ENCODE measurements at places on chromosomes 7 and 10. TPM values are rescaled to one million over a fixed set of nuclear protein-coding genes. Genes with fewer than 3 reads are reported as not detected.

Gene TMEM273
- total RNA-seq, result 12.2 TPM

GRCh38 chr10:122990278-122990677 is 10.1 kb downstream of the PSTK start:
- DNase-seq, result no peak

DNA sequence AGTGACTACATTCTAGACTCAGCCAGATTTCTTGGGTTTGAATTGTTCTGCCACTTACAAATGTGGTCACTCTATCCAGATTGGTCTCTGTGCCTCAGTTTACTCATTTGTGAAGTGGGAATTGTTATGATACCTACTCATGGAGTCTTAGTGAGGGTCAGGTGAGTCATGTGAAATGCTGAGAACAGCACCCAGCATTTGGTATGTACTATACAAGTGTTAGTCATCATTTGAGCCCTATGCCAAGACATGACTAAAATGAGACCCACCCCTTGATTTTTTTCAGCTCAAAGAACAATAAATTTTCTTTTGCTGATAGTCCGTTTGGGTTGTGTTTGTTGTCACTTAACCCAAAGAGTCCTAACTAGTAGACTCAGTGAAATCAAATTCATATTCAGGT is 92.8 kb downstream of the CHN2 start:
- no peak for DNase-seq

- DNase-seq, result no peak
Observed at GRCh38 chr7:154679379-154680053, 323.4 kb downstream of the PAXIP1 start.

DNA sequence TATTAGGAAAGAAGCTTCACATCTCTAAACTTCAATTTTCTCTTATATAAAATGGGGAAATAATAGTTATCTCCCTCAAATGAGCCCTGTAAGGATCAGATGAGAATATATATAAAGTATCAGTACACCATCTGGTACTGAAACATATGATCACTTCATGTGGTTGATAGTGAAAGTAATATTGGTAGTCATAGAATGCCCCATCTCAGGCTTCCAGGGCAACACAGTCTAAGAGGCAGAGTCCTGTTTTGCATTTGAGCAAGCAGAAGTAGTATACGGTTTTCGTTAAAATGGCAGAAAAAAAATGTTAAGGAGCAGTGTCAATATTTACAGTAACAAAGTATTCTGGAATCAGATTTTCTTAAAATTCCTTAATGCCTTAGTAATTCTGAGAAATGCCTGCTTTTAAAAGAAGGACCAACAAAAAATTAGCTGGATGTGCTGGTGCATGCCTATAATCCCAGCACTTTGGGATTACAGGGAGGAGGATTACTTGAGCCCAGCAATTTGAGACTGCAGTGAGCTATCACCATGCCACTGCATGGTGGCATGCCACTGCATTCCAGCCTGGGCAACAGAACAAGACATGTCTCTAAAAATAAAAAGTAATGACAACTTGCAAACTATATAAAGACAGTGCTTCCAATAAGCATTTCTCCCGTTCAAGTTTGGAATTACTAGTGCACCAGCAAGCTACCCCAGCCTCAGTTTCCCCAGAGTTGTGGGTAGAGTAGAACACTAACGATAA is 19.8 kb downstream of the KBTBD2 start:
- no peak for DNase-seq

DNA sequence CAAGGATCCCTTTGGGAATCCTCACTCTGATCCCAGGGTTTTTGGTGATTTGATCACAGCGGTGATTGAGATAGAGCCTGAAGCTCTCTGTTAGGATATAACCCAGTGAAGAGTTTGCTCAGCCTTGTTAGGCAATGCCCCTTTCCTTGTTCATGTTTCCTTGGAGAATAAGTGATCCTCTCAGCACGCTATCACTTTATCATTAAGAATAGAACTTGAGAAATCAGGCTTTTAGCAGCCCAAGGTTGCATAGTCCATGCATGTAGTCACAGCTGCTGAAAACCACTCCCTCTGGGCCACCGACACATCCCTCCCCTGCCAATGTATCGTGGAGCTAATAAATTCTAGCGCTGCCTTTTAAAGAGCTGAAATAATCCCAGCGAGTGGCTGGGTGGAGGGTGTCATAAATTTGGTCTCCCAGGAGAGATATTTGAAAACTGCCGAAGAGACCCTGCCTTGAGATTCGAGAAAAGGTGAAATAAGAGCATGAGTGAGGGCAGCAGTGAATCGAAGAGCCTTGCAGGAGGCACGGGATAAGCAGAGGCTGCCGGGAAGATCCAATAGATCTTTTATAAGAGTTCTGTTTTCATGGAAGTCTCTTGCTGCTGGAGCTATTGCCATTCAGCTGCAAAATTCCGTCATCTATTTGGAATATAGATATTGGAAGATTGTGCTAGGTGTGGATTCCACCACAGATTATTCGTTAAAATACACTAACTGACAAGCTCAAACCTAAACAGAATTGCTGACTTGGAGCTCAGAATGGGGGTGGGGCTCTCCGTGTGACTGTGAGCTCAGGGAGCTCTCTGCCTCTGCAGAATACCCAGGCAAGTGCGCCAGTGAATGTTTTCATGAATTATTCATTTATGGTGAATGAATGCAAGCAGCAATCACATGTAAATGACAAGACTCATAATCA is 249.8 kb downstream of the TRIL start:
- DNase-seq, result no peak

Gene NUDT1
- total RNA-seq, result 16.1 TPM

DNA sequence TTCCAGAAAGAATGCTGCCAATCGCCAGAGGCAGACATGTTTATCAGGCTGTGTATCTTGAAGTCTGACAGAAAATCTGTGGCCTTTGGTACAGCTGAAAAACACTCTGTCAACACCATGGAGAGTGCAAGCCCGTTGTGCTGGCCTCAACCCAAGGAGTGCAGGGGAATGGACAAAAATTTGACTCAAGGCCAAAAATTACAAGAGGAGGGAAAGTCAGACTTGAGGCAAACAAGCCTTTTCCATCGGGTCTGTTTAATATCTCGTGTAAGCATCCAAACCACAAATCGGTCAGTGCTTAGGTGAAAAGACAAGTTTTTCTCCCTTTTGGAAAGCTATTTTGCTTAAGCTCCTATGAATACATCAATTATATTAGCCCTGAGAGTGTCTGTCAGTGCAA is 305.3 kb upstream of the NFE2L3 start:
- DNase-seq, result no peak

- no peak for DNase-seq
Observed at GRCh38 chr7:151951672-151952338, 4.4 kb upstream of the GALNTL5 start.

DNA sequence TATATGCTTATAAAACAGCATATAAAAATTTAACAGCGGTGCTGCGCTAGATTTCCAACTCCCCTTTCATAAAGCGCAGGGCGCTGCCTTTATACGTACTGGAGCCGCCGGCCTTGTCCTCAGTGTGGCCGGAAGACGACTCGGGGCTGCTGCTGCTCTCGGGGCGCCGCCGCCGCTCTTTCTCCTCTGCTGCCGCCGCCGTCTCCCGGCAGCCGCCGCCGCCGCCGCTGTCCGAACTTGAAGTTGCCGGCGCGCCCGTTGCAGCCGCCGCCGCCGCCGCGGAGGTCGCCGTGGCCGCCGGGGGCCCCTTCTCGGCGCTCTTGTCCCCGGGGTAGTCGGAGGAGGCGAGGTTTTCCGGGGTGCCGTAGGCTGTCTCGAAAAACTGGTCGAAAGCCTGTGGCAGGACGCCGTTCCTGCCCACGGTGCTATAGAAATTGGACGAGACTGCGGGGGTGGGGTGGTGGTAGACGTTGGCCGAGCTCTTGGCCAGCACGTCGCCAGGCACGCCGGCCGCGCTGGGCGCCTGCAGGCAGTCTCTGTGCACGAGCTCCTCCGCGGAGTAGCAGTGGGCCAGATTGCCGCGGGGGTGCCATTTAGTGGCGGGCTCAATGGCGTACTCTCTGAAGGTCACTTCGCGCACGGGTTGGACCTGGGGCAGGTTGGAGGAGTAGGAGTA is 557 bp downstream of the HOXA11 start:
- peak; percentile 21 for DNase-seq

DNA sequence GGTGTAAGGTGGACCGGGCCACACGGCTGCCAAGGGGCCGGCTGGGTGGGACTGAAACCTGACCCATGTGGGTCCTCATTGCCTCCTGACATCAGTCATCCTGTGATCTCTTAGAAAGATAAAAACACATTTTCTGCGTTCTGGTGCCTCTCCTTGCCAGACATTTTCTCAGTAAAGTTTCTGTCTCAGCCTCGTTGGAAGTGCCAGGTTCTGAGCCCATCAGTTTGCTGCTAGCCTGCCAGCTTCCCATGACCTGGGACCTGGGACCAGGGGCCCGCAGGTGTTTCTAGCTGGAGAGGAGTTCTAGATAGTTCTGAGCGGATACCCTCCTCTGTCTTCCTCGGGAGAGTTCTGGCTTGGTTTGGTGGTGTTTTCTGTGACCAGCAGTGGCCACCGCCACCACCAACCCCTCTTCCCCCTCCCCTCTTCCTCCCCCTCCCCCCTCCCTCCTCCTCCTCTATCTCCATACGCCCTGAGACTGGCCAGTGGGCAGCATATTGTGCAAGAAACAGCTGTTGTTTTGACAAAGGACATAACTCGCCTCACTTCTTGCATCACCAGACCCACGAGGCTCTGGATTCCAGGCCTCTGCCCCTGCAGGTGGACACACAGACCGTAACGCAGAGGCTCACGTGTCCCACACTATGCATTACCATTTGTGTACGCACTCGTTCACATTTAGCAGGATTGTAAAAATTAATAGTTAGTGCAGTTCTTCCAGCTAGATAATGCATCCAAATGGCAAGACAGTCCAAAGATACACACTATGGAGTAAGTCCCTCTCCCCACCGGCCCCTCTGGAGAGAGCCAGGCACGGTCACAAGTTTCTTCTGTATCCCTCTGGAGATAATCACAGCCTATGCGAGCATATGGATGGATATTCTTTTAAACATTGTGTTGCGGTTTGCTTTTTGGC is 94.6 kb downstream of the CUX1 start:
- no peak for DNase-seq

All from omental fat pad (tissue), 4 donors.